ENCODE measurements at places on chromosomes 13 and 19.

GRCh38 chr13:20332361-20333096 lies 100.4 kb upstream of the GJB6 start:
- no peak for DNase-seq

DNA sequence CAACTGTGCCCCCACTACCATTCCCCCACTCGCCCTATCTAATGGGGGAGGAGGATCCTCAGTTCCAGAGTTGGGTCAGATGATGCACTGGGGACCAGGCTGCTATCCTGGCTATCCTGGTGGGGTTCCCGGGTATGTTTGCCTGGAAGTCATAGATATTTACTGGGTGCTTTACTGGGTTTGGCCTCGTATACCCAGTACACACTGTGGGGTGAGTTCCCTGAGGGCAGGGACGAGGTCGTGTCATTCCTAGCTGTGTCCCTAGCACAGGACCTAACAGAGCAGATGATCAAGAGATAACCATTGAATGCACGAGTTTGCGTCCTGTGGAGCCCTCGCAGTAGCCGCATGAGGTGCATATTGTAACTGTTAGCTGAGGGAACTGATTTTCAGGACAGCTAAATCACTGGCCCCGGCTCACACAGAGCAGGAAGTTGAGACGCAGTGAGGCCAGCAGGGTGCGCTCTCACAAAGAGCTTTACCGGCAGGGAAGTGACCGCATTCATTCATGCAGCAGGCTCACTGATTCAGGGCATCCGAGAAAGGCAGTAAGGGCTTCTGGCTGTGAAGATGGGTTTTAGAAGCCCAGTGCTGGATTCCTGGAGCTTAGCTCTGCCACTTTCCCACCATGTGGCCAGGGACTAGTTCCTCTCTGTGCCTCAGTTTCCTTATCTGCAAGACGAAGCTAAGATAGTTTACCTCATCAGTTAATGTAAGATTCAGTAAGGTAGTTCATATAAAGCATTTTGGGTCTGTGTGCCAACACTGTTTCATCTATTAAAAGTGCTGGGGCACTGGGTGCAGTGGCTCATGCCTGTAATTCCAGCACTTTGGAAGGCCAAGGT lies 6.0 kb downstream of the RUVBL2 start:
- peak; percentile 55 for DNase-seq

GRCh38 chr19:46692918-46693722 lies 23.8 kb downstream of the PRKD2 start:
- no peak for DNase-seq

GRCh38 chr13:53142306-53142705 lies 113.7 kb downstream of the OLFM4 start:
- DNase-seq: no peak

- no peak for DNase-seq
These were observed 27.1 kb downstream of the N4BP2L2 start for GRCh38 chr13:32511482-32511881.

- DNase-seq: no peak
These were observed 407.8 kb downstream of the ZNF536 start for GRCh38 chr19:30780032-30780431.

- DNase-seq: no peak
These were observed 176.5 kb downstream of the COL4A1 start for GRCh38 chr13:110130431-110130830.

DNA sequence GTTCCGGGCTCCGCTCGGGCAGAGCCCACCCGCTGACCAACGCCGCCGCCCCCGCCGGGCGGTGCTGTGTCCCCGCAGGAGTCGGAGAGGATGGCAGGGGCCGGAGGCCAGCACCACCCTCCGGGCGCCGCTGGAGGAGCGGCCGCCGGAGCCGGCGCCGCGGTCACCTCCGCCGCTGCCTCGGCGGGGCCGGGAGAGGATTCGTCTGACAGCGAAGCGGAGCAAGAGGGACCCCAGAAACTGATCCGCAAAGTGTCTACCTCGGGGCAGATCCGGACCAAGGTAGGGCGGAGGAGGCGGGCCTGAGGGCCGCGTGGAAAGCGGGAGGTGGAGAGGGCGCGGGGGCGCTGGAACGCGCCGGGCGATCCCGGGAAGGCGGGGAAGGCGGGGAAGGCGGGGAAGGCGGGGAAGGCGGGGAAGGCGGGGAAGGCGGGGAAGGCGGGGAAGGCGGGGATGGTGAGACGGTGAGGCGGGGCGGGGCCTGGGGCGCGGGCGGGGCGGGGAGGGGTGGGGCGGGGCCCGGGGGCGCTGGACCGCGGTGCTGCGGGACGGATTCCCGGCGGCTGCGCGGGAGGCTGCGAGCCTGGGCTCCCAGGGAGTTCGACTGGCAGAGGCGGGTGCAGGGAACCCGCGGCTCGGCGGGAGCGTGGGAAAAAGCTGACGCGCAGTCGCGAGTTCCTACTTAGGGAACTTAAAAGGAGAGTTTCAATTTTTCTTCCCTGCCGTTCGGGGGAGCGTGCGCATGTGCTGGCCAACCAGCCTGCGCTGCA lies 421 bp downstream of the DGKH start:
- no peak for DNase-seq

- DNase-seq: no peak
These were observed 178.9 kb downstream of the ITGBL1 start for GRCh38 chr13:101631395-101631794.

- DNase-seq: no peak
These were observed 115.0 kb upstream of the CLDN10 start for GRCh38 chr13:95437561-95437960.

GRCh38 chr13:33494596-33495204 lies 209.1 kb upstream of the STARD13 start:
- no peak for DNase-seq

GRCh38 chr13:112131713-112132113 lies 64.8 kb downstream of the SOX1 start:
- DNase-seq: no peak

GRCh38 chr19:7869910-7870511 lies 4.2 kb downstream of the PRR36 start:
- no peak for DNase-seq

DNA sequence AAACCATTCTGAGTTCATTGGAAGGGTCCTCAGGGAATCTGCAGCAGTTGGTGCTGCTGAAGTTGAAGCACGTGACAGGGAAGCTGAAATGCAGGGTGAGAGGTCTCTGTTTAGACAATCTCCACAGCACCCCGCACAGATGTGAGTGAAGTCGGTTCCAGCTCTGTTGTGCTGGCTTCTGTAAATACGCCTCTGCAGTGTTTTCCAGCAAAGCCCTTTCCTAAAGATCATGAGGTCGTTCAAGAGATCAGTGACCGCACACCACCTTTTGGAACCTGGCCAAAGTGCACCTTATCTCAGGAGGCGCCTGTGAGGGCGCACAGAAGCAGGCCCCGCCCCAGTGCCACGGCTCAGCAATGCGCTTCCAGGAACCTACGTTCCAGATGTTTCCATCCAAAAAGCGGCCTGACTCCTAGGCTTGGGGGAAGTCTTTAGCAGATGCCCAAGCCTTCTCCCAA lies 10.8 kb downstream of the CUL4A start:
- DNase-seq: no peak

- DNase-seq: no peak
These were observed 43.8 kb upstream of the ITM2B start for GRCh38 chr13:48189171-48189570.

DNA sequence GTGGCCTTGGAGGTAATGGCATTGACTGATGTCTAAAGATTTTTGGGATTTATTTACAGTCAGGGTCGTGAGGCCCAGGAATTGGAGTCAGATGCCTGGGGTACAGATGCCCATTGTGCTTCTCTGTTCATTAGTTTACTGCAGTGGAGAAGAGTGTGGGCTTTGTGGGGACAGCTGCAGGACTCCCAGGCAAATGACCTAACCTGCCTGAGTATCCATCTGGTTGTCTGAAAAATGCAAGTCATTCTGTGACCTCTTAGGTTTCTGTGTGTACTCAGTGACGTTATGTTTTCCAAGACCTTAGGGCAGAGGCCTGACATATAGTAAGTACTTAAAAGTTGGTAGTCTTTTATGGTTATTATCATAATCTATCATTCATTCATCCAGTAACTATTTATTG lies 60.5 kb downstream of the SPATA13 start:
- DNase-seq: no peak

- no peak for DNase-seq
These were observed 168.0 kb downstream of the PAN3 start for GRCh38 chr13:28306325-28306724.

DNA sequence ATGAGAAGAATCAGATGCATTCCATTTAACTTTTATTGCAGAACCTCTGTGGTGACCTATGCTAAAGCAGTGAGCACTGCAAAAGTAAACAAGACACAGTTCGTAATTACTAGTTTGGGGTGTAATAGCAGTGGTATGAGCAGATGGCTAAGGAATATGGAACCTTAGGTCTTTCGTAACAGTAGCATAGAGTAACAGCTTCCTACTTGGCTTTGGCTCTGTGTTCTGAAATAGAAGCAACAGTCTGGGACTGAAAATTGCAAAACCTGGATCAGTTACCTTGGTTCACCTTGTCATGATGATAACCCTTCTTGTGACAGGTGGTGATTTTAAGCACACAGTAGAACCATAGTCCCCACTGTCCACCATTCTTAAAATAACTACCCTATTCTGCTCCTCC lies 303.4 kb downstream of the GPC6 start:
- DNase-seq: no peak

DNA sequence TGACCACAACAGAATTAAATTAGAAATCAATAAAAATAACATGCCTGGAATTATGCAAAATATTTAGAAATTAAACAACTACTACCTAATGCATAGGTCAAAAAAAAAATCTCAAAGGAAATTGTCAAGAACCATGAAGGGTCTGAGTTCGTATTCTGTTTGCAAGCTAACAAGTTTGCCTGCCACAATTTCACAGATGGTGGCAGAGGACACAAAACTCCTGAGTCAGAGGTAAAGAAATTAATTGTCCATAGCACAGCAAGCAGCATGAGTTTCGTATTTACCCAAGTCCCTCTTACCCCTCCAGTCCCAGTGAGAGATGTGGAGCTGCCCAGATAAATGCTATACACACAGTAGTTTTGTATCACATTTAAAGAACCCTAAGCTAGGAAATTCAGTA lies 675.9 kb downstream of the UQCRFS1 start:
- no peak for DNase-seq

DNA sequence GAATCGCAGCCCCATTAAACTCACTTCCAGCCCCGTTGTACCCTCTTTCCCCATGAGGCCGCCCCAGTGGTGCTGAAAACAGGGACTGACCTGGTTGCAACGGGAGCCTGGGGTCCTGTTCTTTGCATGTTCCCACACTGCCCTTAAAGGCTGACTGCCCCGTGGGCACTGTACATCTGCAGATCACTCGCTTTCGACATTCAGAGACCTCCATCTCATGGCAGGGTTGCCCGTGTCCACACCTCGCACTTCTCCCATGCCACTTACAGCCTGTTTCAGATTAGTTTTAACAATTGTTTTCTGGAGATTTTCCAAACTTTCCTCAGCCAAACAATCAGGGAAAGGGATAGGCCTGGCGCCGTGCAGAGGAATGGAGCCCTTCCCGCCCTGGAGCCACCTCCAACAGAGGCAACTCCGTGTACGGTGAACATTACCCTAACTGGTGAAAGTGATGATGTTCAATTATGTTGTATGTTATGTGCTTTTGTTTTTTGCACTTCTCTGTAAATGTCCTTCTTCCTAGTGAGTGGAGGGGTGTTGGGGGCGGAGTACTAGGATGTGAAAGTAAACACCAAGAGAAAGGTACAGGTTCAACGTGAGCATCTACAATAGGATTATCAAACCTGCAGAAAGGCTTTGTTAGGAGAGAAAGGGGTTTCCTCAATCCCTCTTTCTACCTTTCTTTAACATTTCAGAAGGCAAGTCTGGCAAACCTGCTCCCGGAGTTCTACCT lies 262.8 kb downstream of the FOXO1 start:
- no peak for DNase-seq

GRCh38 chr13:52414963-52415362 lies 9.0 kb upstream of the THSD1 start:
- no peak for DNase-seq

GRCh38 chr19:46413262-46414031 lies at the start of gene CCDC8:
Gene CCDC8, minus strand, starts transcription at chr19:46413564. Its CDS starts 754 bp downstream, at chr19:46412810.
- no peak for DNase-seq

DNA sequence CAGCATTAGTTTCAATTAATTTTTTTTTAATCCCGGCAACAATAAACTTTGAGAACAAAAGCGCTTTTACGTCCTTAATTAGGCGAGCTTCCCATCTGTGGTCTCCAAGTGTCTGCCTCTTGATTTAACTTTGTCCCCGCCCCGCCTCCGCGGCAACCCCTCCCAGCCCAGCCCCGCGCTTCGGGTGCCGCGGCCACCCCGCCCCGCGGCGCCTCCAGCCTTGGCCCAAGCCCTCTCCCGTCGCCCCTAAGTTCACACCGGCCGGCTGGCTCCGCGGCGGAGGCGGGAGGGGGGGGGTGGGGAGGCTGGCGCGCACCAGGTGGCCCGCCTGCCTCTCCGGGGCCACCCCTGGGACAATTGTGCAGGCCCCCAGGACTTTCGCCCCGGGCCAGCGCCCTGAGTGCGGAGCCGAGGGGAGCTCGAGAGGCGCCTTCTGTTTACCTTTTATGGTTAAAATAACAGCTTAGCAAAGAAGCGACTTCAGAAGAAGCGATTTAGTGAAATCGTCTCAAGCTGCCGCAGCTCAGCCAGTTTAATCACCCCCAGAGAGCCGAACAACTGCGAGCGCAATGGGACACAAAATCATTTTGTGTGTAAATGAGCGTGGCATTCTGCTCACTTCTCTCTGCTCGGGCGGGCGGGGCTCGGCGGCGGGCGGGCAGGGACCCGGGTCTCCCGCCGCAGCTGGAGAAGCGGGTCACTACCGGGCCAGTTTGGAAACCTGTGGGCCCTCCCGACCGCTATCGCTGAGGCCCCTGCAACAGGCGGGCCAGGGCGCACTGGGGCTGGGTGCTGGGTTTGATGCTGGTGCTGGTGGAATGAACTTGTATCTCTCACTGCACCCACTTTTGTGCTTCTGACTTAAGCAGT lies 1.4 kb downstream of the KCTD15 start:
- DNase-seq: no peak

DNA sequence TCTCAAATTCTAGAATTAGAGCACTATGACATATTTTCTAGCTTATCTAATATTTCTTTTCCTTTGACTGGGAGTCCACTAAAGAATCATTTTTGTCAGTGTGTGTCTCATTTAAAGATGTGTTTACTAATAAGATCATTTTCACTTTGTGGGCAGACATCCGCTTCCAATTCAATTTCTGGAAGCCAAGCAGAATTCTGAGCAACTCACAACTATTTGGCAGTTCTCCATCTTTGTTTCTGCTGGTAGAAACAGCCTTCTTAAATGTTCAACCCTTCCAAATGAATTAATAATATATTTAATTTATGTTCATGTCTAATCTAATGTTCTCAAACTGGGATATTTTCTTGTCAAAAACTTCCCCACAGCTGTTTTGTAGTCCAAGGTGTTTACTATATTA lies 411.8 kb downstream of the KCTD12 start:
- no peak for DNase-seq

- no peak for DNase-seq
These were observed 540.6 kb upstream of the SPRY2 start for GRCh38 chr13:80881495-80881894.
